ENCODE measurements at places on chromosomes 7 and 10.

DNA sequence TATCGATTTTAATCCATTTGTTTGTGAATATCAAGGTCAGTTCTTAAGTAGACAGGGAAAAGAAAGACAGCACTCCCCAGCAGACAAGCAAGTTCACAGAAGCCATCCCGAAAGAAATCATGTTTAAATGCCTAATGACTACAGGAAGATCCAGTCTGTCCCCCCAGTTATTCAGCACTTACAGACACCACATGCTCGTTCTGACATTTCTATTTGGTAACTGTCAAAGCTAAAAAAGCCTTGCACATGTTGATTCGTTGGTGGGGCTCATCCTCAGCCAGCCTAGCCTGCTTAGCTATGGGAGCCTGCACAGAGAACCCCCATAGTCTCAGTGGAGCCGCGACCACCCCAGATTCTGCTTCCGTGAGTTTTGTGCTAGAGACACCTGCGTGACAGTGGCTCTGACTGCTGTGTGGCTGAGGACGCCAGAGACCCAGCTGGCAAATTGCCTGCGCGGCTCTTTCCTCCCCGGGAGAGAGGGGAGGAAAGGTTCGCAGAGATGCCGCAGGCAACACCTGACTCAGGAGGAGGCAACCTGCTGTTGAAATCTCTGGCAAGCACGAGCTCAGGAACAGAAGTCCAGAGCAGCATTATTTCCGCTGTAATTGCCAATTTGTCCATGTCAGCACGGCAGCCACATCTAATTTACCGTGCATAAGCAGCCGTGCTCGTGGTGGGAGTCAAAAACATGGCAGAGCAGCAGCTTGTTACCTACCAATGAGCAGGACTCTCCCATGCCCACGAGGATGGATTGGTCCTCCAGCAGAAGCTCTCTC is 194.2 kb downstream of the GPAM start:
- no peak for DNase-seq

DNA sequence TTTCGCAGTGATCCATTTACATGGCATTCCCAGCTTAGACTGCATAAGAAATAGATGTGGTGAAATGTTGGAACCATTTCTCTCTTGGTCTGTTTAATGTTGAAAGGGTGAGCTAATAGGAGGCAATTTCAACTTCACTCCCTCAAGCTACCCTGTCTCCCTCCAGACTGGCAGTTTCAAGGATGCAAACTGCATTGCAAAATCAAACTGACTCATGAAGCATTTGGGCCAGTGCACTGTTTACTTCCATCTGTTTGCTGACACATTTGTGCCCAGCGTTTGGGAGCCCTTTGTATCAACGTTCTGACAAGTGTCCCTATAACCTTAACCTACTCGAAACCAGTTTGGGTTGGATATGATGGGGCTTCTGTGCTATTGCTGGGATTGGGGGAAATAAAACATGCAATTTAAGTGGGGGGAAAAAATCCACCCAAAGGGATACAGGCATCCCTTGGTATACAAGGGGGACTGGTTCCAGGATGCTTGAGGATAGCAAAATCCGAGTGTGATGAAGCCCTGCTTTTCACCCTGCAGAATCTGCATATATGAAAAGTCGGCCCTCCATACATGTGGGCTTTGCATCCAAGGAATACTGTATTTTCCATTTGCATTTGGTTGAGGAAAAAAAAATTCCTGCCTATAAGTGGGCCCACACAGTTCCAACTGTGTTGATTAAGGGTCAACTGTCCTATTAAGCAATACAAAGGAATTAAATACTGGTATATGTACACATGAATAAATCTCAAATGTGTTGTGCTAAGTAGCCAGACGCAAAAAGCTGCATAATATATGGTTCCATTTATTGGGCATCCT is 15.6 kb downstream of the RHEB start:
- no peak for DNase-seq

DNA sequence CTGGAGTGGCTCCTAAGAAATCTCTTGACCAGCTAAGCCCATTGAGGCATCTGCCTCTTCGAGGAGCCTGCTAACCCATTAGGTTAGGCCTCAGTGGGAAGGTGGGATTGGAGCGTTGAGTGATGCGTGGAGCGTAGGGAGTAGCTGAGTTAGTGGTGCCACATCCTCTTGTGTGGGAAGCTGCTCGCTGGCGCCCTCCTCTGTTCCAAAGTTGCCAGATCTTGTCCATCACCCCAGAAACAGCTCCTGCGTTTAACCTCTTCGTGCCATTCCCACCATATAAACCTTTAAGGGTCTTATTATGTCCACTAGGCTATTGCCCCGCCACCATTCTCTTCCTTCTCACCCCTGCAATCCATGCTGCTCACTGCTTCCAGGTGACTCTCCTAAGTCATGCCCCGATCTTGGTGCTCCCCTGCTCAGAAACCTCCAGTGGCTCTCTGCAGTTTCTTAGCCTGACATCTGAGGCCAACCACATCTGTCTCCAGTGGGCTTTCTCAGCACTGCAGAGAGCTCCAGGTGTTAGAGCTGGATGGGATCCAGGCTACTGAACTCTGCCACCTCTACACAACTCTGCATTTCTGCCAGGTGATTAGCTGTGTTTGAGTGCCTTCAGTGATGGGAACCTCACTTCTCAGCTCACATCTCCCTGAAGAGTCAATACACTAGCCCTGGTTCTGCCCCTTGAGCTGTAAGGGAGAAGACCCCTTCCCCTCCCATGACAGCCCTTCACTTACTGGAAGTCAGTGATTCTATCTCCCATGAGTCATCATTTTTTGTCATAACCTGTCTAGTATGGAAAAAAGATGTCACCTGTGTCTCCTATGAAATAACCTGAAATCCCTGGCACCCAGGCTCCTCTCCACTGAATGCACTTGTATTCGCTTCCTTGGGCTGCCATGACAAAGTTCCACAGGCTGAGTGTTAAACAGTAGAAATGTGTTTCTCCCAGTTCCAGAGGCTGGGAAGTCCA is 65.0 kb upstream of the FGFR2 start:
- peak; percentile 79 for DNase-seq

DNA sequence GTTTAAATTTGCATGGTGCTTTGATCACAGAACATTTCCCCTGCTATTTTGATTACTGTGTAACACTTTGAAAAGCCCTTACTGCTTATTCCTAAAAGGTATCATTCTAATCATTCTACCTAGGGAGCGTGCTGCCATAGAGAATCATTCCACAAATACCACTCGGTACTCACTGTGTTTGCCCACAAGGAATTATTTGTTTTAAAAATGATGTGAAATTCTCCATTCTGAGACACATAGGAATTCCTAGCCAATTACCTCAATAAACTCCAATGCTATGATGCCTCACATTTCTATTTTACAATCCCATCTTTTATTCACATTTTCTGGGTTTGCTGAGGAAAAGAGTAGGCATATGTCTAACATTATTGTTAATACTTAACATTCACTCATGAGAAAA is 16.2 kb upstream of the TES start:
- DNase-seq, result no peak

GRCh38 chr7:151254851-151255250 is 6.4 kb upstream of the SMARCD3 start:
- no peak for DNase-seq

- DNase-seq, result no peak
Observed at GRCh38 chr10:103451091-103451813, 918 bp downstream of the CALHM2 start.

DNA sequence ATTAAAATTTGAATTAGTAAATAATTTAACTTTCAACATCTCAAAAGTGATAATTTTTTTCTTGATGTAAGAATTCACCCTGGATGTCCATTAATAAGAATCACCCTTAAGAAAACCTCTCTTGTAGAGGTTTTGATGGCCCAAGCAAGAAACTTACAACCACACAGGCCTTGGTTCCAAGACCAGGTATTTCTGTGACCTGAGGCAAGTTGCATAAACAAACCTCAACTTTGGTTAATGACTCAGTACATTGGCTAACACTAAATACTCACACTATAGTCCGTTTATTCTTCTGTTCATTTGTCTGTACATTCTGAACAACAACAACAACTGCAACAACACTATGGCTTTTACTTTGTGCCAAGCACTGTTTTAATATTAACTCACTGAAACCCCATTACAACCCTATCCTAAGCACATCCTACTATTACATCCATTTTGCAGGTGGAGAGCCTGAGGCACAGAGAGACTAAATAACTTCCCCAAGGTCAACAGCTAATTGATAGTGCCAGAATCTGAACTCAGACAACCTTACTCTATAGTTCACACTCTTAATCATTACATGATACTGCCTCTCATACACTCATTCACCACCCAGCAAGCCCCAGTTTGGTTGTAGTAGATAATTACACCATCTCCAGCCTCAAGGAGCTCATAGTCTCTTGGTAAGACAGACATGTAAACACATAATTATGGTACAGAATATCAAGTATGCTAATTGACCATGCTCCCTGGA is 6.6 kb downstream of the ANK3 start:
- DNase-seq, result no peak

GRCh38 chr10:49645871-49646870 is 32.3 kb downstream of the CHAT start:
- no peak for DNase-seq

DNA sequence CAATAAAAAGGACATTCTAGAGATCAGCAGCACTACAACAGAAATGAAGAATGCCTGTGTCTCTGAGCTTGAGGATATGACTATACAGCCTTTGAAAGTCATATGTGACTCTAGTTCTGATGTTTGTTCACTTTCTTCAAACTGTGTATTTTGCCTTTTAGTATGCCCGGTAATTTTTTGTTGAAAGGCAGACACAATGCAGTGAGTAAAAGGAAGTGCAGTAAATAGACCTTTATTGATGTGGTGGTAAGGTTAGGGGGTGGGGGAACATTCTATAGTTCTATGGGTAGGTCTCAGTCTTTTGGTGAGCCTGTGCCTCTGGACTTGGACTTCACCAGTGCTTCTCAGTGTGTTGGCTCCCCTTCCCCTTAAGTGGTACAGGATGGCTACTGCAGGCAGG is 143.5 kb upstream of the CDC14C start:
- DNase-seq, result no peak

DNA sequence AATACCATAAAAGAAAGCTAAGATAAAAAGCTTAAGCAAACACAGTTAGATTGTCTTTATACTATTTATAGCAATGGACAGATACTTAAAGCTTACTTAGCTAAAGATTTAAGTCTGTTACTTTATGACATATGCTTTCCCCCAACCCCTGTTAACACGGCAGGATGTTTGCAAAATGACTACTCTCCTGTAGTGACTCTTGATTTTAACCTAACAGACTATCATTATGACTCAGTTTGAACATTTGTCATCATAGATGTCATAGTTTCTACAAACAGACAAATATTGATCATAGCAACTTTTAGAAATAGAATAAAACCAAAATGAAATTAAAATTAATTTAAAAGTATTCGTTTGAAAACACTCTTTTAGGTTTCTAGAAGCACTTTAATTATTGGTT is 7.8 kb upstream of the COMMD3 start:
- DNase-seq, result no peak

- no peak for DNase-seq
Observed at GRCh38 chr7:22876986-22877729, 54.5 kb upstream of the TOMM7 start.

GRCh38 chr10:79409726-79410085 is 35.7 kb downstream of the ZCCHC24 start:
- DNase-seq, result no peak

GRCh38 chr10:91598211-91598977 is 34.5 kb downstream of the PPP1R3C start:
- no peak for DNase-seq

DNA sequence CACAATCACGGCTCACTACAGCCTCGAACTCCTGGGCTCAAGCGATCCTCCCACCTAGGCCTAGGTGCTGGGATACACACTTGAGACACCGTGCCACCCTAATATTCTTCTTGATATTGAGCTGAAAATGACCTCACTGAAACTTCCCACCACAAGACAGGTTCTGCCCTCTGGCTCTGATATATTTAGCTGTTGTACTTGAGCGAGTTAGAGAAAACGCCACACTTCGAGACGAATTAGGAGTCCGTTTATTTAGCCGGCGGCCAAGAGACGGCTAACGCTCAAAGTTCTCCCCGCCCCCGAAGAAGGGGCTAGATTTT is 17.9 kb downstream of the ZC3HAV1 start:
- DNase-seq, result no peak

GRCh38 chr7:151723321-151723720 is 153.6 kb downstream of the PRKAG2 start:
- DNase-seq, result no peak

DNA sequence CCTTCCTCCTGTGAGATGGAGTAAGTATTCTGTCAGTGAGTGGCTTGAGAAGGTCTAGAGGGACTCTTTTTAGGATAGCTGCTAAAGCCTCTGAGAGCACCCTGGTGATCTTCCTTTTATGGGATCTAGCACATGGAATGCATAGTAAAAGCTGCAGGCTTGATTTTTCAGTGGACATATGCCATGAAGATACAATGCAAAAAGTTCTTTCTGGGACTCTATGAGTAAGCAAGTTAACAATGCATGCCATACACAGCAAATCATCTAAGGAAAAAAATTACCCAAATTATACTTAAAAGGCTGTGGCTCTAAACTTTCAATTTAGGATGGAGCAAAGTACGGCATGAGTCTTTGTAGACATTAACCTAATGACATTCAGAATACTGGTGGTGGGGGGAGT is 154.5 kb downstream of the SGMS1 start:
- DNase-seq, result no peak

DNA sequence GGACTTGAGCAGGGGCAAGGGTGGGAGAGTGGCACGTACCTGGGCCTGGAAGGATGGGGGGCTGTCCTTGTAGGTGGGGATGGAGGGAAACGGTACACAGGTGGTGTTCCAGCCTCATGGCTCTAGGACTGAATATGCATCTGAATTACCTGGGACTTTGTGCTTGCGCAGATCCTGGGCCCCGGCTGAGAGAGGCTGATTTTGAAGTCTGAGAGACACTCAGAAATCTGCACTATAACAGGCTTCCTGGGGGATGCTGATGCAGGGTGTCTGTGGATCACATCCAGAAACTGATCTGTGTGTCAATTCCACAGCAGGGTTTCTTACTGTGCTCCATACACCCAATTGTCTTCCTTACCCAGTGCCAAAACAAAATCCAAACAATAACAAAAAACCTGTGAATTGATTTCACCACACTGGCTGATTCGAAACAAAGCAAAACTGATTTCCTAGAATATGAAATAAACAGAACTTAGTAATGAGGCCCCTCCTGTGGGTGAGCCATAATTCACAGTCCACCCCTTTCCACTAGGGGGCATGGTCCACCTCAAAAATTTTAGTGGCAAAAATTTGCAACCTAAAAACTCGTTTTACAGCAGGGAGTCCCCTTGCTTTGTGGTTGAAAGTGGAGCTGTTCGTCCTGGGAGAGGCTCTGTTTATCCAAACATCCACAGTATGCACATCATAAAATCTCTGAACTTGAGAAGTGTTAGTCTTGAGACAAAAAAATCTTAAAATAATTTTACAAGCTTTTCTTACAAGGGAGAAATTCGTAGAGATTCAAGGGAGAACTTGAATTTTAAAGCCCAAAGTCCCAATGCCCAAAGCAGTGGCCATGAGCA is 32.0 kb upstream of the PLEKHA1 start:
- DNase-seq, result peak; percentile 75

GRCh38 chr7:109276348-109276747 is 706.7 kb downstream of the DNAJB9 start:
- DNase-seq, result no peak

Data from GM23338 (cell line).